ENCODE measurements at places on chromosomes 12 and 14.

DNA sequence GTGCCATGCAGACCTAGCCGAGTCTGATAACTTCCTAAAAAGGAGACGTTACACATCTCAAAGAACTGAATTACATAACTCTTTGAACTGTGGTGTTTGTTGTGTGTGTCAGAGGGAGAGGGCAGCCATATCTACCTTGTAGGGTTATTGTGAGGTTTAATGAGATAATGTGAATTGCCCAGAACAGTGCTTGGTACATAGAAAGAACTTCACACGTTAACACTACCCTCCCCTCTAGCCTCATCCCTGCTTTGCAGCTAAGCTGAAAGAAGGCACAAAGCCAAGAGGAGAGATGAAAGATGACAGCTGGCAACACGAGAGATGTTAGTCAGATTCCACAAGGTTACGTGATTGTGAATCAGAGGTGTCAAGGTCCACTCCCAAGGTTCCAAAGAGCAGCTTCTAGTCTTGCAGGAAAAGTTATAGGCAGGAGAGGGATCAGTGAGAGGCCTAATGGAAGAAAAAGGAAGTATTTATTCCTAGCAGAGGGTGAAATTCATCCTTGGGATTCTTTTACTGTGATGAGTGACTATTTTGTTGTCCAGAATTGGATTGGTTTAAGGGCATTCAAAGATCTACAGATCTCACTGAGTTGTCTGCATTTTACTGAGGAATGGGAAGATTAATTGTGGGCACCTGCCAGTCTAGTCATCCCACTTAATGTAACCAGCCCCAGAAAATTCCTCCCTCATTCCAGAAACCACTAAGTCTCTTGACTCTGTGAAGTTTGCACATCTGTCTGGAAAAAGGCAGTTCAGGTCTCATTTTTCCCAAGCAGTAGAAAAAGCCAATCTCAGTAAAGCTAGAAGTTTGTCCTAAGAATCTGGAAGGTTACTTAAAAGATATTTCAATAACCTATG, 25.9 kb upstream of the WNK1 start:
- no peak for DNase-seq

- DNase-seq = no peak
Measured at GRCh38 chr14:29220072-29220471, 453.5 kb downstream of the FOXG1 start.

DNA sequence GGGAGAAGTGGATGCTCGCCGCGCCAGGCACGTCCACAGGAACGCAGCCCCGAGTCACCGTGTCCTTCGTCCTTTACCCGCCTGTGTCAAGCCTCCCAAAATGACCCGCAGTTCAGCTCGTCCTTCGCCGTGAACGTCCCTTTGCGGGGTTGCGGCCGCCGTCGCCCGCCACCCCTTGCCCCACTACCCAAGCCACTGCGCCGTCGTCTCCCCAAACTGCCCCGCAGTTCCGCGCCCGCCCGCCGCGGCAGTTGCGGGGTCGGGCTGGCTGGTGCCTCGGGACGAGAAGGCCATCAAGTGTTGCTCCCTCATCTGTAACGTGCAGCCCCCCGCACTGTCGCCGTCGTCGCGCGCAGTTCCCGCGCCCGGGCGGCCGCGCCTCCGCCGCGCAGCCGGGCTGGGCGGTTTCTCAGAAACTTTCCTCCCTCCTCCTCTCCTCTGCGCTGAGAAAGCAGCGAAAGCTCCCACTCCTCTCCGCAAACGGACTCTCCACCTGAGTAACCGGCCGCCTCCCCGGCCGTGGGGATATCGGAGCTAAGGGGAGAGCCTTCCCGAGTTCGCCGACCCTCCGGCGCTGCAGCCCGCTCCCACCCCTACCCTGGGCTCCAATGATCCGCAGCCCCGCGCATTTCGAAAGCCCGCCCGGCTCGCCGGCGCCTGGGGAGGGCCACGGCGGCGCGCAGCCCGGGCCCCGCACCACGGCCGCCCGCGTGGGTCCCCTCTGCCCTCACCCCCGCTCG, 6.7 kb downstream of the CDKN1B start:
- no peak for DNase-seq

- DNase-seq = no peak
Measured at GRCh38 chr14:54756656-54757392, 145.8 kb downstream of the GCH1 start.

DNA sequence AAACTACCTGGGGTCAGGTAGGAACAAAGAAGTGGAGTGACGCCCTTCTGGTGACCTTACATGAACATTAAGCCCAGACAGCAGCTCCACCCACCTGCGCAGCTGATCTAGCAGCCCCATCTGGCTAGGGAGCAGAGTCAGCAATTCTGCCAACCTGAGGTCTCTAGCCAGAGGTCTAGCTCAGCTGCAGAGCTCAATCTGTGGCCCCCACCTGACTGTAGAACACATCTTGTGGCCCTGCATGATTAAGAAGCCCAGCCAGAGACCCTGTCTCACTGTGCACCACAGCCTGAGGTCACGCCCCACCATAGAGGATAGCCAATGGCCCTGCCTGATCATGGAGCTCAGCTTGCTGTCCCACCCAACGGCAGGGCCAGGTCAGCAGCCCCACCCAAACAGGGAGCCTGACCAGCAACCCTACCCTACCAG, 50.6 kb upstream of the HIGD1C start:
- no peak for DNase-seq

- no peak for DNase-seq
Measured at GRCh38 chr12:57899010-57899662, 42.2 kb upstream of the ATP23 start.

DNA sequence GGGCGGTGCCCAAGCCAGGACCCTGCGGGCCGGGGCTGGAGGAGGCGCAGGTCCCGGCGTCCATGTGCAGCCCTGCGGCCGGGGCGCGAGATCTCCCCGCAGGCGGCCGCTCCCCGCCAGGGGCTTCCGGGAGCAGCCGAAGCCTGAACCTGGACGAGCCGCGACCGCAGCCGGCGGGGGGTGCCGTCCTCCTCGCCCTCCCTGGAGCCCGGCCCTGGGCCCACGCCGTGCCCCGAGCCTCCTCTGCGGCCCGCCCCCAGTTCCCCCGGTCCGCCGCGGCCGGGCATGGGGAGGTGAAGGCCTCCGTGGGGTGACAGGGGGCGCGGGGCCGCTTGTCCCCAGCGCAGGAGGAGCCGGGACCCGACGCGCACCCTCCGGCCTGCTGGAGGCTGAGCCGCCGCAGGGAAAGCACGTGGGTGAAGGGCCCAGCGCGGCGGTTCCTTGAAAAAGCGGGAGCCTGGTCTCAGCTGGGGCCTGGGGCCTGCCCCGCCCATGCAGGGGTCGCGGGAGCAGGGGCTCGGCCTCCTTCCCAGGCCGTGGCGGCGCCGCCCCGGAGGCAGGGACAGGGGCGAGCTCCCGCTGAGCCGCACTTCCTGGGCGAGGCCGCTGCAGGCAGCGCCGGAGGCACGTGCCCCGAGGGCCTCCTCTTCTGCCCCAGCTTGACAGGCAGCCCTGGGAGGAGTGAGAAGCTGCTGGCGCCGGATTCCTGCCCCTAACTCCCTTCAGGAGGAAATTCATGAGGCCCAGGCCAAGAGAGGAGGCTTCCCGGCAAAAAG, 55.6 kb upstream of the PPP2R5C start:
- DNase-seq = no peak

GRCh38 chr14:22485178-22485577, 103.8 kb downstream of the DAD1 start:
- no peak for DNase-seq

DNA sequence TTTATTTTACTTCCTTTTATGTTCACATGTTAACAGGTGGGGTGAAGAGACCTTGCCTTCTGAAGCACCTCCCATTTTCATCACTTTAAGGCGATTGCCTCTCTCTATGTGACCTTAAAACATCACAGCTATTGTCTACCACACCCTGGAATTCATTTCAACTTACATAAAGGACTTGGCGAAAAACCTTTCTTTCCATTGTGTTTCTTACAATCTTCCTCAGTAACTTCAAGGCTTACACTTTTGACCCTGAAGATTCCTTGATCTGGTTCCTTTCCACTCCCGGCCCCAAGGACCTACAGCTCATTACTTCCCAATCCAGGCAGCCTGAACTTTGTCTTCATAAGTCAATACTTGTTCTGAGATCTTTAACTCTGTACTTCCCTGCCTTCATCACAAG, 443.3 kb downstream of the ADAMTS20 start:
- no peak for DNase-seq

DNA sequence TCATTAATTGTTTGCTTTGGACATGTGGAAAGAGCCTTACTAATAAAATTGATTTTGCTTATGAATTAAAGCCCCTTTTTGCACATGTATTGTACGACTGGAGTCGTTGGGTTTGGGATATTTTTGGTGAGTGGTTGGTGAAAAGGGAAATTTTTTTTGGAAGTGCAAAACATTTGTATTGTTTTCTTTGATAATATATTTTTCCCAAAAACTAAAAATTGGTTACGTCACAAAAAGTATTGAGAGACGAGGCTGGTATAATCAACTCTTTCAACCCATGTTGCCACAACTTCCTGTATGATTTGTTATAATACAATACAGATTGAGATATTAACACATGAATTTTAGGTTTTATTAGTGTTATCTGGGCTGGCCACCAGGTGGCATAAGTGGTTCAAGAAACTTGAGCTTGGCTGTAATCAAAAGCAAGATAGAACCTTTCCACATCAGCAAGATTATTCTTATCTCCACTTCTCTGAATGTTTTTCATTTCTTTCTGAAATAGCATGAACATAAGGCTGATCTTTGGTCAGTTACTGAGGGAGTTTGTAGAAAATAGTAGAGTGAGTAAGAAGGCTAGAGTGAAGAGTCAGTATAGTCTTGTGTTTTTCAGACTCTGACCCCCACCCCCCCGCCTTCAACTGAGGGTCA, 8.7 kb downstream of the NGDN start:
- no peak for DNase-seq

DNA sequence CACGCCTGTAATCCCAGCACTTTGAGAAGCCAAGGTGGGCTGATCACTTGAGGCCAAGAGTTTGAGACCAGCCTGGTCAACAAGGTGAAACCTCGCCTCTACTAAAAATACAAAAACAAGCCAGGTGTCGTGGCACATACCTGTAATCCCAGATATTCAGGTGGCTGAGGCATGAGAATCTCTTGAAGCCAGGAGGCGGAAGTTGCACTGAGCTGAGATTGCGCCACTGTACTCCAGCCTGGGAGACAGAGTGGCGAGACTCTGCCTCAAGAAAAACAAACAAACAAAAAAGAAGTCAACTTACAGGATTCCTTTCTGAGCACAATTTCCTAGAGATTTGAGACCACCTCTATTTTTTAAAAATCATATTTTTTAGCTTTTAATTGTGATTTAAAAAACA, 45.3 kb downstream of the DGLUCY start:
- no peak for DNase-seq

- DNase-seq = no peak
Measured at GRCh38 chr12:113402586-113403260, 964 bp downstream of the SDS start.

DNA sequence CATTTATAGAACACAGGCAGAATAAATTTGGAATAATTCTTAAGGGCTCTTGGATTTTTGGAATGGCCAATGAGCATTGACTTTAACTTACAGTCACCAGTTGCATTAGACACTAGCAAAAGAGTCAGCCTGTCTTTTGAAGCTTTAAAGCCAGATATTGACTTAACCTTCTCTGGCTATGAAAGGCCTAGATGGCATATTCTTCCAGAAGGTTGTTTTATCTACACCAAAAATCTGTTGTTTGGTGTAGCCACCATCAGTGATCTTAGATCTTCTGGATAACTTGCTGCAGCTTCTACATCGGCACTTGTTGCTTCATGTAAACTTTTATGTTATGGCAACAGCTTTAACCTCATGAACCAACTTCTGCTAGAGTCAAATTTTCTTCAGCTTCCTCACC, 10.4 kb downstream of the PCNX1 start:
- DNase-seq = no peak

- DNase-seq = no peak
Measured at GRCh38 chr14:24883576-24883975, 166.4 kb downstream of the STXBP6 start.

GRCh38 chr12:109731806-109732205, 18.2 kb downstream of the FAM222A start:
- DNase-seq = no peak

DNA sequence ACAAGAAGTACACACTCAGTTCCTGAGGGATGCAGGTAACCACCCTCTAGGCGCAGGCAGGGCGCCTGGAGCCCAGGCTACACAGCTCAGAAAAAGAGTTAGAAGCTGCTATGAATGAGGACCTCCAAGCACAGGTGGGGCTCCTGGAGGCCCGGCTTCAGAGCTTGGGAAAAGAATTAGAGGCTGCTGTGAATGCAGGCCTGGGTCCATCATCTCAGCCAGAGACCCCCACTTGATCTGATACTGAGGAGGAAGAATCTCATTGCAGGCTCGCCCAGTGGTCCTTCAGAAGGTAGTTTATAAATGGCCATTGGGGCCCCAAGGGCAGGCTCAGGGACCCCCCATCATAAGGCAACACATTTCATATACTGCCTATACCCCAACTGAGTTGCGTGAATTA, 556.4 kb downstream of the SLC6A15 start:
- no peak for DNase-seq

GRCh38 chr14:56608689-56609088, 29.1 kb downstream of the TMEM260 start:
- DNase-seq = no peak

GRCh38 chr12:68451261-68452077, 119.3 kb upstream of the MDM1 start:
- DNase-seq = no peak

- no peak for DNase-seq
Measured at GRCh38 chr12:51419425-51420193, 5.0 kb upstream of the SLC4A8 start.

- DNase-seq = peak; percentile 19
Measured at GRCh38 chr12:2687726-2688125, 107.0 kb upstream of the FKBP4 start.

DNA sequence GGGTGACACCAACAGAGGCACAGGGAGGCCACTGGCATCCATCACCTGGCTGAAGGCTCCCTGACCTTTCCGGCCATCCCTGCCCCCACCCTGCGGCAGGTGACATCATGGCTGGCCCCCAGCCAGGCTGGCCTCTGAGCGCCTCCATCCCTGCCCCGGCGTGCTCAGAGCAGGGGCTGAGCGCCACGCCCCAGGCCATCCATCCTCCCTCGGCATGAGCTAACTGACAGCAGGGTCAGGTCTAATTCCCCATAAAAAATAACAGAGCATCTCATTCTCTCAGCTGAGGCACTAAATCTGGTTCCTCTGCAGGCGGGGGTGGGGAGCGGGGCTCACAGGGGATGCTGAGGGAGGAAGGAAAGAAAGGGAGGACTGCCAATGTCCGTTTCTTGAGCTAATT, 50.7 kb downstream of the PRIMA1 start:
- no peak for DNase-seq

DNA sequence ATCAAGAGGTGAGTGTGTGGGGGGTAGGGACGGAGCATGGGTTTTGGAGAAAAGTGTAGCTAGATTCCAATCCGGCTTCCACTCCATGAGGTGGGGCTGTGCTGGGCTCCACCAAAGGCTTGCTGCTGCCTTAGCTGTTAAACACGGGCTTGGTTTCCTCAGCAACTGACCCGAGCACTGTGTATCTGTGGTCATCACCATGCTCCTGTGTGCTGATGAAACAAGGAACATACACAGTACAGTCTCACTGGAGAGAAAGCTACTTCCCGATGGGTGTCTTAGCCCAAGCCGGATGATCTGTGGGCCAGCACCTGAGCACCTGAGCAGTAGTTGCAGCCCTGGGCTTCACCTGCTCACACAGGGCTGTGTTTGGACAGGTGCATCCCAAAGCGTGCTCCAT, 52.9 kb upstream of the VRK1 start:
- no peak for DNase-seq
